ENCODE measurements at places on chromosomes 16 and 17.

DNA sequence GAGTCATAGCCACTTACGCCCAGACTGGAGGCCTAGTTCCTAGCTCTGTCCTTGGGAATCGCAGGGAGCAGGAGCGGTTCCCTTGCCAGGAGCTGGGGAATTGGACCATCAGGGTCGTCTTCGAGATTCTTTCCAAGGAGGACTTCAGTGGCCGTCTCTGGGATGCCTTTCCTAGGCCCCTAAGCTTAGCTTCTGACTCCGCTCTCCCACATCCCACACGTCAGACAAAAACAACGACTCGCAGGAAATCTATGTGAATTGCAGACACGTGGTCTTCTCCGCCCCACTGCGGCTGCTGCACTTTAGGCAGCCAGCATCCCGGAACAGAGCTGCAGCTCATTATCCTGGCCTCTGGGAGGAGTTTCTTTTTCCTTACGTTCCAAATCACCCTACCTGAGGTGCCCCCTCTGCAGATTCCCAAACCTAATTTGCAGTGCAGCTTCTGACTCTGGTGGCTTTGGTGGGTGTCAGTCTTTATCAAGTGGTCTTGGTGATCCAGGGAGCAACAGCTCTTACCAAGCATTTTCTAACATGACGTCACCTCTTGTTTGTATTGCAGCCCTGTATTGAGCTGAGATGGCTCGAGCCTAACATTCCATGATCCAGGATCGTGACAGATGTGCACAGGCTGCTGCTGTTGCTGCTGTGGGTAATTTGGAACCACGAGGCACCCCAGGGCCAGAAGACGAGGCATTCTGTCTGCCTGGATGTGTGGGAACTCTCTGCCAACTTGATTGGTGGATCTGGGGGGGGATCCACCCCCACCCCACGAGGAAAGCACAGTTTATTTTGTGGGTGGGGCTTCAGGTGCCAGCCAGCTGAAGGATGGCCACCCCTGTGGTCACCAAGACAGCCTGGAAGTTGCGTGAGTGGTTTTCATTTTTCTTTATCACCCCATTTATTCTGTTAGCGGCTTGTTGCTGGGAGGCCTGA is 1.1 kb downstream of the KATNB1 start:
- DNase-seq, result no peak

DNA sequence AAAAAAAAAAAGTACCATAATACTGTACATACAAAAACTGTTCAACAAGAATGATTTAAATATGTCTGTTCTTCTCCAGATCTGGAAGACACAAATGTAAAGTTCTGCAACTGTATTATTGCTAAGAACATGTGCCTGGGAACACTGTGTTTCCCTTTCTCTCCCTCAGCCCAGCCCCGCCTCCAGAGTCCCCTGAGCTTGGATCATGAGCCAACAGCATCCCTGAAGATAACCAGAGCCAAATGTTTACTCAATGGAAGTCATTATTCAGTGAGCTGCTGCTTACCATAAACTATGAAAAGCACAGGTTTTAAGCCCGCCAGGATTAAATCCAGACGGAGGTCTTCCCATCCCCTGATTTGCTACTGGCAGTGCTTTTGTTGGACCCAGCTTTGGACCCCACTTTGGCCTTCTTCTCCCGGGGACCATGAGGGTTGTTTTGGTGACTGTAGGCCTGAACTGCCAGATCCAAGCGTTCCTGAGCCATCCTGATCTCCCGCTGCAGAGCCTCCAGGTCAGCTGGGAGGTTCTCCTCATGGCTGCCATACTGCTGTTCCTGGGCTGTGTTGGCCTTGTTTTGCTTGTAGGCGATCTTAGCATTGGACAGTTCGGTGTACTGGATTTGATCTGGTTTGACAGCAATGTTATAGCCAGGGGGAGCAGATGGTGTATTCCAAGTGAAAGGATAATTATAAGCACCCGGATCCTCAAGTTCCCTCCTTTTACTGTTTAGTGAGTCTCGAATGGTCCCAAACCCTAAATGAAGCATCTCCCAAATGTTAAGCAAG is 25.6 kb downstream of the GJC1 start:
- DNase-seq, result no peak

DNA sequence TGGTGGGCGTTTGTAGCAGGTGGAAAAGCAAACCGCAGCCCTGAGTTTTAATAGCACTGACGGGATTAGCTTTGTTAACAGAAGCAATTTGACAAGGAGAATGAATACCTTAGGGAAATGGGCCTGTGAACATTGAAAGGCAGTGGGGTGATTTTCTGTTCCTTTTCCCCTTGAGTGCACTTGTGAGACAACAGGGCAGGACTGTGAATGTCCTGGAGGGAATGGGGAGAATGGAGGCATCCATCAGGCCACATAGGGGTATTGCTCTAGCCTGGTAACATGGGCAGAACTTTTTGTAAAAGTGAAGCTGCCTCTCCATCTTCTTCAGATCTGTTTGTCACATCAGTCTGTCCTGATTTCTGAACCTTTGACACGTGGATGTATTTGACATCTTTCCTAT is 26.2 kb downstream of the USP43 start:
- no peak for DNase-seq

- no peak for DNase-seq
Measured at GRCh38 chr16:57029161-57030160, 40.1 kb downstream of the NLRC5 start.

GRCh38 chr16:6929868-6930267 is 402.8 kb upstream of the RBFOX1 start:
- DNase-seq, result no peak

Data from activated T-helper 1 cell treated with anti-CD3 and anti-CD28 coated beads, Interleukin-2, amount 50 U/mL, for 16 hours (primary cell).